Kidney glomerular epithelial cell (primary cell): ENCODE measurements at places on chromosomes 6 and 20.

- DNase-seq, result no peak
Measured at GRCh38 chr6:70668499-70668812, 773 bp downstream of the SMAP1 start.

- DNase-seq, result peak; percentile 70
Measured at GRCh38 chr6:14711056-14711703, 534.7 kb upstream of the JARID2 start.

DNA sequence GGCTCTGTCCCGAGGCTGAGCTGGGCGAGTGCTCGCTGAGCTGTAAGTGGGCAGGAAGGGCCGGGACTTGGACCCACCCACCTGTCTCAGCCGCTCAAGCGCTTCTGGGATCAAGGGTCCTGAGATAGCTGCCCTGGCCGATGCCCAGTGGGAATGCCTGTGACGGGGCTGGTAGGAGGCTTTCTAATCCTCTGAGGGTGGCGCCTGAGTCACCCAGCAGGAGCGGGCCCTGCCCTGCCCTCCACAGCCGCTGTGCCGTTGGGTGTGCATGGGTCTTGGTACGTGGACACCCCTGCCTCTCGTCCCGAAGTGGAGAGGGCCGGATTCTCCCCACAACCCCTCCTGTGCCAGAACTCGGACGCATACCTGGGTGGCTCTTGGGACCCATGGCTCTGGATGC lies 43.1 kb upstream of the GATA5 start:
- no peak for DNase-seq

- no peak for DNase-seq
Measured at GRCh38 chr6:168989421-168989820, 264.2 kb downstream of the THBS2 start.

DNA sequence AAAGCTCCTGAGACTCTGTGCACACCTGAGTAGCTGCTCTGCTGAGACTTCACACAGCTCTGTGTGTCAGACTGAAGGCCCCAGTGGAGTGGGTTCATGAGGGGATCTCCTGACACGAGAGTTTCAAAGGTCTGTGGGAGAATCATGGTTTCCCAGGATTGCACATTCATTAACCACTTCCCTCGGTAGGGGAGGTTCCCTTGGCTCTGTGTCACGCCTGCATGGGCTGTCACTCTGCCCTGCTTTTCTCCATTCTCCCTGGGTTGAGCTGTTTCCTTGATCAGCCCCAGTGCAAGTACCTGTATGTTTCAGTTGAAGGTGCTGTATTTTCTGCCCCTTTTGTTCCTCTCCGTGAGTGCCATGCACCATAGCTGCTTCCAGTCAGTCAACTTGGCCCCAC lies 236.9 kb downstream of the EPM2A start:
- no peak for DNase-seq

- no peak for DNase-seq
Measured at GRCh38 chr6:146304181-146304580, 239.5 kb upstream of the RAB32 start.

GRCh38 chr20:11331096-11331495 lies 586.6 kb upstream of the BTBD3 start:
- no peak for DNase-seq

DNA sequence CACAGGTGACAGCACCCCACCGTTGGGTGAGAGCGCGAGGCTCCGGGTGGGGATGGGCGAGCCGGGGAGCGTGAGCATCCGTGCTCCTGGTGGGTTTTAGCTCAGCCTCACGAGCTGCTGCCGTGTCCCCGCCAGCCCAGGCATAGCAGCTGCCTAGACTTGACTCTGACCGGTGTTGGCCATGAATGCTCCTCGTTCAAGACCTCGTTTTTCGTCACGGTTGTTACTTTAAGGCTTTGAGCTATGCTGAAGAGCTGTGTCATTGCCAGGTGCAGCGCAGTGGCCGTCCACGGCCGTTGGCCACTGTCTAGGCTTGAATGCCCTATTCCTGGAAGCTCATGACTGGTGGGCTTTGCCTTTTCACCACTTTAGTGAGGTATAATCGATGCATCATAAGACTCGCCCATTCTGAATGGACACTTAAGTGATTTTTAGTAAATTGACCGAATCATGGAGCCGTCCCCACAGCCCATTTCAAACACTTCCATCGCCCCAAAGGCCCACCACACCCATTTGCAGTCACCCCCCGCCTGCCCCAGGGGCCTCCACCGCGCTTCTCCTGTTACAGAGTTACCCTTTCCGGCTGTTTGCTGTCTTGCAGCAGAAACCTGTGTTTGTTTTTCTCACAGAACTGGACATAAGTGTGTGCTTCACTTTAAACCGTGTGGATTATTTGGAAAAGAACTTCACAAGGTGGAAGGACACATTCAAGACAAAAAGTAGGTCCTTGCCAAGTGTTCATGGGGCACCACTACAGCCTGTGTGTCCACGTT lies 21.4 kb upstream of the ADRM1 start:
- no peak for DNase-seq

DNA sequence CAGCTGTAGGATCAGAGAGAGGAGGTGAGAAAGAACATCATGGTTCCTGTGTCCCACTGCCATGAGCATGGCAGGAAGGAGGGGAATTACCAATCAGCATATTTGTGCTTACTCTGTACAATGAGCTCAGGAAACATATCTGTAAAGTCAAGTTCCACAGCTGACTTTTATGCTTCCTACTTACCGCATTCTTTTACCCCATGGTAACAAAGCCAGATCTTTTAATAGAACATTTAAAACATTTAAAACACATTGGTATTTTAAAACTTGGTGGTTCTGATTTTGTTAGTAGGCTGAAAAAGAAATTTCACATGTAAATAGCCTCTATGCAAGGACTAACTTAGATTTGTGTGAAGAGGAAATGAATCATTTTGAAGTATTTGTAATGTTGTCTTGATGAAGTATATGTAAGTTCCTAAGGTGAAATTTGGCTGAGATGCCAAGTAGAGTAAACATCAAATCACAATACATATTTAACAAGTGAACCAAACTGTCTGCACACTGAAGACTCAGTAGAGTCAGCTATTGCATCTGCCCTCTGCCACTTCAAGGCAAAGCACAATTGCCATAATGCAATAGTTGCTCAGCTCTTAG lies 114.7 kb downstream of the GJA10 start:
- DNase-seq, result peak; percentile 6
